ENCODE measurements at places on chromosomes 4 and X. TPM values are rescaled to one million over a fixed set of nuclear protein-coding genes. Genes with fewer than 3 reads are reported as not detected.

SULT1E1 gene
- total RNA-seq = not detected

STK32B gene
- total RNA-seq = not detected

SHROOM2 gene
- total RNA-seq = not detected

BST1 gene
- total RNA-seq = 0.44 TPM

SHOX gene
- total RNA-seq = not detected

ZNF711 gene
- 1.3 TPM for total RNA-seq

SLC25A31 gene
- not detected for total RNA-seq

BMP3 gene
- not detected for total RNA-seq

MID1 gene
- total RNA-seq = not detected

SSX1 gene
- total RNA-seq = not detected

TAF1 gene
- 73.6 TPM for total RNA-seq

CLIC2 gene
- 0.28 TPM for total RNA-seq

GIMD1 gene
- total RNA-seq = not detected

KIAA1210 gene
- not detected for total RNA-seq

NR0B1 gene
- not detected for total RNA-seq

RAB39B gene
- total RNA-seq = 16.6 TPM

VCX3A gene
- not detected for total RNA-seq

PIM2 gene
- 118 TPM for total RNA-seq

FHIP1A gene
- 2.6 TPM for total RNA-seq

MMRN1 gene
- 0.55 TPM for total RNA-seq

CSTF2 gene
- 14.7 TPM for total RNA-seq

GLRB gene
- not detected for total RNA-seq

FAM236A gene
- total RNA-seq = not detected

MAGEB17 gene
- not detected for total RNA-seq

ALB gene
- total RNA-seq = not detected

BEX2 gene
- 48.2 TPM for total RNA-seq

TCP11X2 gene
- total RNA-seq = not detected

ADGRG2 gene
- not detected for total RNA-seq

SAP30 gene
- 7.0 TPM for total RNA-seq

CSAG2 gene
- total RNA-seq = not detected

VBP1 gene
- 30.8 TPM for total RNA-seq

DDIT4L gene
- not detected for total RNA-seq

CLNK gene
- 0.11 TPM for total RNA-seq

PPP4R3C gene
- total RNA-seq = not detected

PACRGL gene
- 13.9 TPM for total RNA-seq

WWC2 gene
- 7.6 TPM for total RNA-seq

PDCL2 gene
- total RNA-seq = not detected

LANCL3 gene
- 0.17 TPM for total RNA-seq

DUSP21 gene
- not detected for total RNA-seq

ZFP42 gene
- total RNA-seq = not detected

STBD1 gene
- total RNA-seq = 3.6 TPM

BEND2 gene
- total RNA-seq = not detected

EXOC1 gene
- 41.9 TPM for total RNA-seq

All from CD4-positive, alpha-beta memory T cell (primary cell).